Mesenchymal stem cell (in vitro differentiated cells and primary cell): ENCODE measurements at places on chromosomes 3 and 15.

DNA sequence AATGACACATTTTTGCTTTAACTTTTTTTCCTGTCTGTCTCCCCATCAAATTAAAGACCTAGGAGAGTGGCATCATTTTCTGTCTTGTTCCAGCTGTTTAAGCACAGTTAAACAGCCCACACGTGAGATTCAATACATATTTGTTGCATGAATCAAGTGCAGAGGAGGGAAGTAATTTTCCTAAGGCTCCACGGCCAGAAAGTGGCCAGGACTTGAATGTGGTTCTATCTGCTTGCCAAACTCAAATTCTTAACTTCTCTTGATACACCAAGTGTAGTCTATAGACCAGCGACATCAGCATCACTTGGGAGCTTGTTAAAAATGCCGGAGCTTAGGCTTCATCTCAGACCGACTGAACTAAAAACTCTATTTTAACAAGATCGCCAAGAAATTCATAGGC is 724.8 kb upstream of the CFAP20DC start:
- no peaks in the 10 kb centered on the region for H3K36me3 ChIP-seq
- no peak overlapping the region for H3K4me3 ChIP-seq
- peak overlapping the region; percentile 76 for H3K27ac ChIP-seq
- H3K4me1 ChIP-seq = peaks cover 15% of the 10 kb centered on the region

DNA sequence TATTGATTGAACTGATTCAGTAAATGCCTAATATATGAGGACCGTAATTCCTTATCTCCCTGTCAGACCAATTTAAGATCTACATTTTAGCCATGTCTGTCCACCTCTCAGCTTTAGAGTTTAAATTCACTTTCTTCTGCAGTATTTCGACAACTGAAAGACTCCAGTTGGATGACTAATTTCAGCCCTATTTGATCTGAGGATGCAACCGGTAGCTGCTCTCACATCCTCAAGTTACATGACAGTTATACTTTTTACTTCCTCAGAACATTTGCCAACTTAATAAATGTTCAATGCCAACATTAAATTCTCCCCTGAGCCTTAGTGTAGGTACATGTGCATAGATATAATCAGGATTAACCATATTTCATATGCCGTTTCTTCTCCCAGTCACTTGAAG is 2.5 kb upstream of the HHLA2 start:
- peaks cover 2% of the 10 kb centered on the region for H3K4me1 ChIP-seq
- H3K27ac ChIP-seq = no peak overlapping the region
- no peak overlapping the region for H3K4me3 ChIP-seq

GRCh38 chr3:71152039-71152891 is 431.3 kb downstream of the FOXP1 start:
- H3K27me3 ChIP-seq = no peaks in the 10 kb centered on the region
- H3K4me3 ChIP-seq = no peak overlapping the region

GRCh38 chr15:29568840-29569532 is 253.3 kb downstream of the TJP1 start:
- H3K27ac ChIP-seq = no peak overlapping the region
- peaks cover 19% of the 10 kb centered on the region for H3K4me1 ChIP-seq
- no peaks in the 10 kb centered on the region for H3K36me3 ChIP-seq
- no peak overlapping the region for H3K4me3 ChIP-seq
- DNase-seq = no peak
- H3K27me3 ChIP-seq = peaks cover 43% of the 10 kb centered on the region

GRCh38 chr3:114223143-114223542 is 14.2 kb downstream of the ZNF80 start:
- H3K36me3 ChIP-seq = no peaks in the 10 kb centered on the region
- no peaks in the 10 kb centered on the region for H3K27me3 ChIP-seq
- no peak overlapping the region for H3K27ac ChIP-seq
- no peak overlapping the region for H3K4me3 ChIP-seq
- peaks cover 4% of the 10 kb centered on the region for H3K4me1 ChIP-seq

DNA sequence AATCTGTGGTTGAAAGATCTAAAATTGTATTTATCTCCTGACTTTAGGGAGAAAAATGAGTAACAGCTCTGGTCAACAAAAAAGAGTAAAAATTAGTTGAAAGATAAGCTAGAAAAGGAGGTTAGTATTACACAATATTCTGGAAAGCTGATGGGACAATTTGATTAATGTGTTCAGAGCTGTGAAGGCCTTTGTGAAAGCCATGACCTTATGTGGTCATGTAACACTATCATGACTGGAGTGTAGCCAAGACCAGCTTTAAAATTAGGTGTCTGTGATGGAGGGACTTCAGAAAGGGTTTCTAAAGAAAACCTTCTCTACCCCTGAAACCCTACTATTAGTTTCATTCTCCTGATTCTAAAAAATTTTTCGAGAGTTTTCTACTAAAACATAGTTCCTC is 127.2 kb downstream of the NFKBIZ start:
- no peaks in the 10 kb centered on the region for H3K4me1 ChIP-seq
- no peak overlapping the region for H3K27ac ChIP-seq
- H3K27me3 ChIP-seq = no peaks in the 10 kb centered on the region
- no peak overlapping the region for H3K4me3 ChIP-seq
- no peak for DNase-seq
- H3K36me3 ChIP-seq = no peaks in the 10 kb centered on the region

DNA sequence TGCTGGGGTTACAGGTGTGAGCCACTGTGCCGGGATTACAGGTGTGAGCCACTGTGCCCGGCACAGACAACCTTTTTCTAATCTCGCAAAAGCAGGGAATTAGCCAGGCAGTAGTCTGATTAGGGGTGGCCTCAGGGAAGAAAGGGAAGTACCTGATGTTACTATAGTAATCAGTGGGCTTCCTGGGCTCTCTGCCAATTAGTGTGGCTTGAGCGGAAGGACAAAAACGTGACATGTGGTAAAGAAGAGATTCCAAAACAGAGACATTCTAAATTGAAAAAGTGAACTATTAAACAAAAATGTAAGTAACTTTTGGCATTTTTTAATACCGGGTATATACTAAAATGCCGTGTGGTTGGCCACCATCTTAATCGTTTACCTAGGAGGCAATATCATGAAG is 48.1 kb downstream of the CFAP20DC start:
- no peak overlapping the region for H3K4me3 ChIP-seq
- no peak for DNase-seq
- H3K27ac ChIP-seq = no peak overlapping the region
- no peaks in the 10 kb centered on the region for H3K27me3 ChIP-seq

DNA sequence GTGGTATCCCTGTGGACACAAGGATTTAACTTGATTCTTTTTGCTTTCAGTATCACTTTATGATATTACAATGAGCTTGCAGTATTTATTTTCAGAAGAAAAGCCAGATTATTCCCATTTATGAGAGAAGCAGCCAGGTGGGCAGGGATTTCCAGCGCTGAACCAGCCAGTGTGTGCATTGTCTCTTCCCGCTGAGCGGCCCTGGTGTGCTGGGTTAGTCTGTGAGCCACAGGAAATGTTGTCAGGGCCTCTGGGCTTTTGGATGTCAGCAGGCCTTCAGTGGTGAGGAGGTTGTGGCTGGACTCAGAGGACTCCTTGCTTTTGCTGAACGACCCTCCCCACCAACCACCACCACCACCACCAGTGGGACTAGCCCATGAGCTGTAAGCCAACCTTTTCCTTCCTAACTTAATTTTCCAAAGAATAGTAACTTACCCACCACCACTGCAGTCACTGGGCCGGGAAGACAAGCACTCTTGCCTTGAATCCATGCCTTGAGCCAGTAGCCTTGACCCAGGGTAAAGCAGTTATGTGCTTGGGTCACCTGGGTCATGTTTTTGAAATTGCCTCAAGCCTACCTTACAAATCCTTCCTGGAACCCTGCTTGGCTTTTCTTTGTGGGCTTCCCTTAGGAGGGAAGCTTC is 33.1 kb downstream of the FLNB start:
- no peak overlapping the region for H3K4me3 ChIP-seq
- peak overlapping the region; percentile 97 for H3K27ac ChIP-seq
- H3K4me1 ChIP-seq = peaks cover 48% of the 10 kb centered on the region
- no peaks in the 10 kb centered on the region for H3K27me3 ChIP-seq
- peak; percentile 64 for DNase-seq

- no peak overlapping the region for H3K27ac ChIP-seq
- no peaks in the 10 kb centered on the region for H3K36me3 ChIP-seq
- no peaks in the 10 kb centered on the region for H3K4me1 ChIP-seq
- H3K4me3 ChIP-seq = no peak overlapping the region
- H3K27me3 ChIP-seq = no peaks in the 10 kb centered on the region
Measured at GRCh38 chr3:175187586-175187985, 328.5 kb downstream of the NAALADL2 start.

DNA sequence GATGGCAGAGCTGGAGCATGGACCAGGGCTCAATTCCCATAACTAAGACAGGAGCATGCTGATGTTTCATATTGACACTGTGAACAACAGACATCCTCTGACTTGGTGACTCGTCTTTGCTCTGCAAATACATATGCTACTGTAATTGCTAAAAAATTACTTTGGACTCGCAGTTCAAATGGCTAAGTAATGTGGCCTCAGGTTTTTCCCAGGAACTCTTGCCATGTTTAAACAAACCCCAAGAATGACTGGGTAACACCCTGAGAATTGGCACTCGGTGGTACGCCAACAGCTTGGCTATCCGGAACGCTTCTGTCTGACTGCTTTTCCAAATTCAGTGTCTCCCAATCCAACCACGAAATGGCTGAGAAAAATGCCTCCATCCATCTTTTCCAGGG is 456.7 kb upstream of the THBS1 start:
- H3K4me3 ChIP-seq = peak overlapping the region; percentile 9
- H3K27me3 ChIP-seq = no peaks in the 10 kb centered on the region
- DNase-seq = no peak
- H3K36me3 ChIP-seq = no peaks in the 10 kb centered on the region
- no peak overlapping the region for H3K27ac ChIP-seq

GRCh38 chr3:143240886-143241285 is 121.3 kb downstream of the CHST2 start:
- H3K4me1 ChIP-seq = peaks cover 11% of the 10 kb centered on the region
- no peaks in the 10 kb centered on the region for H3K27me3 ChIP-seq
- H3K27ac ChIP-seq = no peak overlapping the region
- DNase-seq = no peak
- H3K36me3 ChIP-seq = no peaks in the 10 kb centered on the region
